ENCODE measurements at places on chromosomes 2 and 18.

DNA sequence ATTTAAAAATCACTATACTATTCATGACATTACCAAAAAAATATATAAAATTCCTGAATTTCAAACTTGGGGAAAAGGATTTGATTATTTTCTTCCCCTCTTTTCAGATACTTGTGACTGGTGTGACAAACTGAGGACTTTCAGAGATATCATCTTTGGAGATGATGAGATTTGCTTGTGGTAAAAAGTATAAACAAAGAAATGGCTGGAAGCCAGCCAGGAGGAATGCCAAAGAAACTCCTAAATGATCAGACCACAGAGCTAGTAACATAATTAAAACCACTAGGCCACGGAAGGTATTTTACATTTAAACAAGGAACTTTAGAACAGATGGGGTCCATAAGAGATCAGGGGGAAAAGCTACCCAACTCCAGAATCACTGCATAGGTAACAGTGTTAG is 58.7 kb downstream of the PIGN start:
- no peak for DNase-seq

GRCh38 chr2:98458207-98458606 is 13.5 kb downstream of the INPP4A start:
- DNase-seq, result no peak

GRCh38 chr2:53220969-53221368 is 546.6 kb upstream of the CHAC2 start:
- no peak for DNase-seq

GRCh38 chr2:65456064-65456463 is 23.7 kb upstream of the SPRED2 start:
- DNase-seq, result no peak

DNA sequence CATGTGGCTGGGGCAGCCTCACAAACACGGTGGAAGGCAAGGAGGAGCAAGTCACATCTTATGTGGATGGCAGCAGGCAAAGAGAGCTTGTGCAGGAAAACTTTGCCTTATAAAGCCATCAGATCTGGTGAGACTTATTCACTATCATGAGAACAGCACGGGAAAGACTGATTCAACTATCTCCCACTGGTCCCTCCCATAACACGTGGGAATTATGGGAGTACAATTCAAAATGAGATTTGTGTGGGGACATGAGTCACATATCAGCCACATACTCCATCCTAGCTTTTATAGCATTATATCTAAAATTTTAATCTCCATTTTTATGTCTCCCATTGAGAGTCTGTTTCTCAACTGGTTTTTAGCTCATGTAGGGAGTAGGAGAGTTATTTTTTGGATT is 45.7 kb downstream of the ICOS start:
- no peak for DNase-seq

GRCh38 chr2:52961403-52961802 is 806.2 kb upstream of the CHAC2 start:
- DNase-seq, result no peak

- no peak for DNase-seq
Measured at GRCh38 chr2:174787487-174788205, 23.4 kb upstream of the CHRNA1 start.

Data from activated T-cell treated with anti-CD3 and anti-CD28 coated beads for 1 hour (primary cell).